ENCODE measurements at places on chromosomes 3 and 15. TPM values are rescaled to one million over a fixed set of nuclear protein-coding genes. Genes with fewer than 3 reads are reported as not detected.
A peak's percentile ranks its signal among the peaks of the same experiment; 100 is the strongest.

GRCh38 chr3:54845551-54845950 lies 82.3 kb downstream of the LRTM1 start:
- no peaks in the 10 kb centered on the region for H3K27me3 ChIP-seq
- H3K4me1 ChIP-seq, result no peaks in the 10 kb centered on the region
- H3K36me3 ChIP-seq, result no peaks in the 10 kb centered on the region
- H3K4me3 ChIP-seq, result no peak overlapping the region
- no peak overlapping the region for H3K27ac ChIP-seq

The SYNM gene
- not detected for polyA plus RNA-seq

The GNAT1 gene
- not detected for polyA plus RNA-seq

- DNase-seq, result no peak
- H3K36me3 ChIP-seq, result no peaks in the 10 kb centered on the region
- H3K27me3 ChIP-seq, result peaks cover 4% of the 10 kb centered on the region
Measured at GRCh38 chr3:185313693-185314246, 49.2 kb upstream of the MAP3K13 start.

DNA sequence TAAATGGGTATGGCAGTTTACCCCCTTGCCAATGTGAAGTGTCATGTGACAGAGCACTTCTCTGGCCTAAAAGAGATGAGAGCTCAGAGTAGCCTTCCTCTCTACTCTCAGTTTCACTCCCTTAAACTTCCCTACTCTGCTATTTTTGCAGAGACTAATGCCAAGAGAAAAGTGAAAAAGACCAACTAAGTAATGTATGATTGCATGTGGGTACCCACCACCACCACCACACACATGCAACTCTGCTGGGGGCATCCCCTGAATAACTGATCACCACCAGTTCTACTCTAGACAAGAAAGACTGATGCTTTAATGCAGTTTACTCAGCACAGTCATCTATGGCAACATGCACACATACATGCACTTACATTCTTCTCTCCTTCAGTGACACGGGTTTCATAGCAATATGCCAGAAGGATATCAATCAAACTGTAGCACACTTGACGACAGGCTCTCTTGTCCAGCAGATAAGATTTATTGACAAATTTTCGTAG lies 31.3 kb downstream of the SHQ1 start:
- peaks cover 9% of the 10 kb centered on the region for H3K4me1 ChIP-seq
- H3K27me3 ChIP-seq, result no peaks in the 10 kb centered on the region
- DNase-seq, result no peak
- no peak overlapping the region for H3K4me3 ChIP-seq
- no peak overlapping the region for H3K27ac ChIP-seq
- H3K36me3 ChIP-seq, result peaks cover 11% of the 10 kb centered on the region

GRCh38 chr3:123411340-123412040 lies 37.4 kb downstream of the ADCY5 start:
- no peak overlapping the region for H3K27ac ChIP-seq
- no peak overlapping the region for H3K4me3 ChIP-seq
- H3K36me3 ChIP-seq, result no peaks in the 10 kb centered on the region
- H3K4me1 ChIP-seq, result no peaks in the 10 kb centered on the region
- no peaks in the 10 kb centered on the region for H3K27me3 ChIP-seq

- H3K4me1 ChIP-seq, result no peaks in the 10 kb centered on the region
- H3K27me3 ChIP-seq, result no peaks in the 10 kb centered on the region
- no peak for DNase-seq
- no peak overlapping the region for H3K27ac ChIP-seq
- H3K4me3 ChIP-seq, result no peak overlapping the region
- no peaks in the 10 kb centered on the region for H3K36me3 ChIP-seq
Measured at GRCh38 chr3:174330303-174330702, 528.8 kb upstream of the NAALADL2 start.

The TLR9 gene
- 0.16 TPM for polyA plus RNA-seq

The ADCY5 gene
- polyA plus RNA-seq, result not detected

DNA sequence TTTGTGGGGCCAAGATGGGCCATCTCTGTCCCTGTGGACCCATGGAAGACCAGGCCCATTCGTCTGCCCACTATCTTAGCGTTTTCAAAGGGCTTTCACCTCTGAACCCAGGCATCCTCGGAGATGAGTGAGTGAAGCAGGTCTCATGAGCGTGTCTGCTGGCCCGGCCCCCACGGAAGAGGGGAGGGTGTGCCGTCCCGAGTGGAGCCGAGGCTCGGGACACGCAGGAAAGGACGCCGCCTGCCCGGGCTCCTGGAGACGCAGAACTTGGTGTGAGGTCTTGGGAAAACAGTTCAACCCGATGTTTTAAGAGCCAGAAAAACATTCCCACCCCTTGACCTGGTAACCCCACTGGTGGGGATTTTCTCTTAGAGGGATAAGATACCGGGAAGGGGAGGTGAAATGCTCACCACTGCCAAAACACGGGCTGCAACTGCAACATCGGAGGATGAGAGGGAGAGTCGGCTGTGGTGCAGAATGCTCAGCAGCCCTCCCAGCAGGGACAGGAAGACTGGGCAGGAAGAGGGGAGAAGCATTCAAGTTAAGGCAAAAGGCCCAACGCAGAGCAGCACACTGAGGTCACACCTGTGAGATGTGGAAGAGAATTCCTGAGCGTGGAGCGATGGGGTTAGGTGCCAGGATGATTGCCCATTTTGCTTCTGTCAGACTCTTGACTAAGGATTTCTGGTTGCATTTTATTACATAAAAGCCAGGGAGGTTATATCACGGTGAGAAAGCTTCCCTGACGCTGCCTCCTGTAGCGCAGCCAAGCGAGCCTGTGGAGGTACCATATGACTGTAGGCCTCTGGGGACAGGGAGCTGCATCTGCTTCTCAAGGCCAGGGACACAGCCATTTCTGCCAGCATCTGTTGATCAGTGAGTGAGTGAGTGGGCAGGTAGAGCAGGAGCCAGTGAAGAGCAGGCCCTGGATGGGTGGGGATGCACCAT lies 14.1 kb upstream of the STAB1 start:
- H3K4me3 ChIP-seq, result no peak overlapping the region
- no peaks in the 10 kb centered on the region for H3K27me3 ChIP-seq
- no peak overlapping the region for H3K27ac ChIP-seq
- H3K36me3 ChIP-seq, result peaks cover 66% of the 10 kb centered on the region
- no peak for DNase-seq

GRCh38 chr3:57382933-57383332 lies 90.4 kb upstream of the ASB14 start:
- no peak overlapping the region for H3K4me3 ChIP-seq
- no peaks in the 10 kb centered on the region for H3K27me3 ChIP-seq
- no peak for DNase-seq
- no peaks in the 10 kb centered on the region for H3K36me3 ChIP-seq
- H3K4me1 ChIP-seq, result no peaks in the 10 kb centered on the region

DNA sequence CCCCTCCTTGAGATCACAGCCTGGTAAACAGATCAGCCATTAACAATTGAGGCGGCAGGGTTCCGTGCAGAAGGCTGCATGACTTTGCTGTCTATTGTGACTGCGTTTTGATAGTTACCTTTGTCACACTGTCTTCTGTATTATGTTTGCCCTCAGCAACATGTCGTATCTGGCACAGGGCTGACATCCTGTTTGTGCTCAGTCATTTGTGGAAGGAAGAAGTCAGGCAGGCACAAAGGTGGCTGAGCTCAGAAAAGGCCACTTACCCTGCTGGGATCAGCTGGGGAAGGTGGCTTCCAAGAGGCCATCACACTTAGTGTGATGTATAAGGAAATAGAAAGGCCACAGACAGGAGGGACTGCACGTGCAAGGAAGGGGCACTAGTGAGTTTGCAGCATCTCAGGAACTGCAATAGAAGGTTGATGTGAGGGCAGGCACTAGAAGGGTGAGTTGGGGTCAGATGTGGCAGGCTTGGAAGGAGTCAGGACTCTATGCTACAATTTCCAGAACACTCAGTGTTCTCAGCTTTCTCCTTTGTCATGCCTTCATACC lies 13.4 kb downstream of the PML start:
- H3K4me3 ChIP-seq, result peak overlapping the region; percentile 77
- peaks cover 34% of the 10 kb centered on the region for H3K4me1 ChIP-seq
- H3K27ac ChIP-seq, result peak overlapping the region; percentile 69
- peak; percentile 35 for DNase-seq

DNA sequence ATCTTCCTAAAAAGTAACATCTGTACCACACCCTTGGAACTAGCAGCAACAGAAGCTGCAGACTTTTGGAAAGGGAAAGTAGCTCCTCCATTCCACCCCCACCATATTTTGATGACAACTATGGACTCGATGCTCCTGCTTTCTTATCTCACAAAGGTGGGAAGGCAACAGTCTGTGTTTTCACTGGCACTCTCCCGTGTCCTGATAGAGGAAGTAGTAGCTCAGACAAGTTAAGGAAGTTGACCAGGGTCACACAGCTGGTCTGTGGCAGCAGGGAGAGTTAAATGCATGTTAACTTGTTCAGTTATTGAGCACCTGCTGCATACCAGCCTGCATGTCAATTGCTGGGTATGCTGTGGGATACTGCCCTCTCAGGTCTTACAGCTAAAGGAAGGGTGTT lies 33.1 kb downstream of the BHLHE40 start:
- no peaks in the 10 kb centered on the region for H3K36me3 ChIP-seq
- H3K4me1 ChIP-seq, result peaks cover 10% of the 10 kb centered on the region
- no peak for DNase-seq
- no peak overlapping the region for H3K27ac ChIP-seq
- no peaks in the 10 kb centered on the region for H3K27me3 ChIP-seq
